Stimulated activated CD4-positive, alpha-beta T cell treated with anti-CD3 and anti-CD28 coated beads, Interleukin-1b, Interleukin-23, amount 100 ng/mL, for 48 hours (primary cell): ENCODE measurements at places on chromosomes 16 and 17.

DNA sequence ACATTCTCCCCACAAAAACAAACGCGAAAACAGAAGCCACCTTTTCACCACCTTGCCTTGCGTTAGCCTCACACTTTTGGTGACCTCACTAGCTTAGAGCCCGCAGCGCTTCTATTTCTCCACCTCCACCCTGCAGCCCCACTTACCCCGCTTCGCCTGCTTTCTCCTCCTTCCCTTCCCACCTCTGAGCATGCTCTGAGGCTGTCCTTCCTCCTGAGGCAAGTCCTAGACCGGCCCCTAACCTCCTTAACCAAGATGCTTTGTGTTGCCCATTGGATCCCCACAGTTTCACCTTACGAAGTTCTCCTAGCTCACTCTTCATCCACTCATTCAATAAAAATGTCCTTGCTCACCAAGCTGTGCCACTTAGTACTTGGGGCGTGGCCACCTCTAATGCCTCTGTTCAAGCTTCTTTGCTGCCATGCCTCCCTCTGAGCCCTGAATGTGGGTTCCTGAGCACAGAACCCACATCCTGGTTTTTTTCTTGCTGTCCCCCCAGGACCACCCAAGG, 1.3 kb downstream of the GNGT2 start:
- no peak for DNase-seq

DNA sequence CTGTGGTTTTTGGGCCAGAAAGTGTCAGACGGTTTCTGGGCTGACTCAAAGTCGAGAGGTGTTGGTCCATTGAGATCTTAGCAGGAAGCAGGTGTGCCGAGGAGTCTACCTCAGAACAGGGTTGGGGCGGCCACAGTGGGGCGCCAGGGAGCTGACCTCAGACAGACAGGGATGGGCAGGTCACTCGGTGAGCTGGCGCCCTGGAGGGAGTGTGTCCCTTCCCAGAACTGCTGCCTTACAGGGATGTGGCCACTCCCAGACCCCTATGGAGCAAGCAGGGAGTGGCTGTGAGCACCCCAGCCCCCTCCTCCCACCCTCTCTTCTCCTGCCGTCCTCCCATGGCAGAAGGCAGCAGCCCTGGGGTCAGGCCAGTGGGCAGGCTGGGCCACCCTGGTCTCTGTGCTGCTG, 14.0 kb upstream of the DPEP1 start:
- peak; percentile 40 for DNase-seq

- no peak for DNase-seq
Measured at GRCh38 chr16:81551821-81552304, 107.3 kb downstream of the CMIP start.

- no peak for DNase-seq
Measured at GRCh38 chr16:56163938-56164337, 27.4 kb upstream of the GNAO1 start.

DNA sequence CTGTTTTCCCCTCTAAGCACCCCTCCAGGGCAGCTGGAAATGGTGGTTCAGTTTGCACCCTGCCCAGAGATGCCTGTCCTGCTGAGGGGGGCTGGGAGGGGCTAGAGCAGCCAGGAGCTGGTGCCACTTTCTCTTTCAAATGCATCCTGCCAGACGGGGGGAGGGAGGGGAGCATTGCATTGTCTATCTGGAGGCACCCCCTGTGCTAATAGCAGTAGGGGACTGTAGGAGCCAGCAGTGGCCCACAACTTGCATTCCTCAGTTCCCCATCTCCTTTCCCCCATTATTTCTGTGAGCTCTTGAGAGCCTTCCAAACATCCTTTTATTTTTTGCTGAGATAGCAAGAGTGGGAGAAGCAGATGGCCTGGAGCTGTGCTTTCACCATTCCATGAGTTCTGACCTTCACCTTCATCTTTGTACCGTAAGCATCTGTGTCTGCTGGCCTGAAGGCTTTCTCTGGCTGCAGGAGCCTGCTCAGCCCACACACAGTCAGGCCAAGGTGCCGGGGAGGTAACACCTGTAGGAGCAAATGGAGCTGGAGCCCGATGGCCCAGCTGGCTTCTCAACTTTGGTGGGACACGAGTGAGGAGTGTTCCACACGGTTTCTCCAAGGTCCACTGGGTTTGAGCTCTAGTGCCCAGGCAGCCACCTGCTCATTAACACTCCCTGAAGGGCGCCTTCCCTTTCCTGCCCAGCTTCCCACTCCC, 5.2 kb downstream of the WFDC1 start:
- DNase-seq = no peak

DNA sequence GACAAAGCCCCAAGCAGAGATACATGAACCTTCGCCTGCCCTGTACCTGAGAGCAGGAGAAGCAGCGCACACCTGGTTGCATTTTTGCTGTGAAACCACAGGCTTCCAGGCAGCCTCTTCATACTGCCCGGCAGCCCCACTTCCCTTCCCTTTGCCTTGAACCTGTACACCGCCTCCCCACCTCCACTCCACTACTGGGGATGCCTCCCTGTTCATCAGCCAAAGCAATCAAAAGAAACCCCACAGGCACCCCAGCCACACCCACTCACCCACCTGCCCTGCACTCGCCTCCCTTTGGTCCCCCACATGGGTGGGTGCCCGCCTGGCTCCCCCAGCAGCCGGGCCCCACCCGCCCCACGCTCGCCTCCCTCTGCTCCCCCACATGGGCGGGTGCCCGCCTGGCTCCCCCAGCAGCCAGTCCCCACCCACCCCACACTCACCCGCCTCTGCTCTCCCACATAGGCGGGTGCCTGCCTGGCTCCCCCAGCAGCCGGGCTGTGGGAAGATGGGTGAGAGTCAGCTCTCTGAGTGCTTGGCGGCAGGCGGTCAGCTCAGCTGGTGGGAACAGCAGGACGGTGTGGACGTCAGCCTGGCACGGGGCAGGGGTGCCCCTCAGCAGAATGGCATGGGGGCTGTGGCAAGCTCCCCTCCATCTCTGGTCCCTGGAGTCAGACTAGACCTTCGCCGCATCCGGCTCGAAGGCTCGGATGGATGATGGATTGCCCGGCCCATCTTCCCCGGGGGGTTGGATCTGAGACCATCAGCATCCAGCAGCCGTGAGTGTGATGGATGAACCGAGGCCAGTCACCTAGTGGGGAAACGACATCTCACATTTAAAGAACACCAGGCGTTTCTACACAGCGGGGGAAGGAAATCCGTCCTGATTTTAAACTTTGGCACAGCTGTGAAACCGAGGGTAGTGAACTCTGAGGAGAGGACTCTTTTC, 135.6 kb downstream of the BANP start:
- DNase-seq = no peak

DNA sequence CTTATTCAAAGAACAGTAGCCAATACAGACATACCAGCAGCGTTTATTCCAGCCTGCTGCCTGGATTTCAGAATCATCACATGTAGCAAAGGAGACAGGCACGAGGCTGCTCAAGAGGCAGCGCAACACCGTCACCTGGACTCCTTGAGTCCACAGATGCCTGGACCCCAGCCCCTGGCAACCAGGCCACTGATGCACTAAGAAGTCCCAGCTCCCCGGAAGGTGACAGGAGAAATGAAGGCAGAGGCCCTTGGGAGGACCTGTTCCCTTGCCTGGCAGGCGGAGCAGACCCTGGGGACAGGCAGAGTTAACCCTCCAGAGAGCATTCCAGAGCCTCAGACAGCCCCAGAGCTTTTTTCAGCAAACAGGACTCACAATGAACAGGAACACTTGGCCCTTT, 16.5 kb downstream of the SMIM5 start:
- DNase-seq = no peak

DNA sequence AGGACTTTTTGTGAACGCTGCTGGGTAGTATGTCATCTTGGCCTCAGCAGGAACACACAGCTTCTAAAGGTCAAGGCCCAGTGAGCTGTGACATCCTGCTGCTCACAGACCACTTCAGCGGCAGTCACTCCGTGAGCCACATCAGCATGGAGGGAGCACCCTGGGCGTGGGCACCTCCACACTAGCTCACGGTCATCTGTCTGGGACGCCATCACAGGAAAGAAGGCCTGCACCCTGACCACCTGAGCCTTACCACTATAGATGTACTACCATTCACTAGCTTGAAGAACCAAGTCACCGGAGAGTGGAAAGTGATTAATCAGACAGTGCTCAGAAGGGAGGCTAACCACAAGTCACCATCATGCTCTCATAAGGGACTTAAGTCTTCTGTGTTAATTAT, 3.3 kb downstream of the AXIN1 start:
- DNase-seq = no peak

- no peak for DNase-seq
Measured at GRCh38 chr17:70773258-70773657, 603.9 kb downstream of the KCNJ2 start.

DNA sequence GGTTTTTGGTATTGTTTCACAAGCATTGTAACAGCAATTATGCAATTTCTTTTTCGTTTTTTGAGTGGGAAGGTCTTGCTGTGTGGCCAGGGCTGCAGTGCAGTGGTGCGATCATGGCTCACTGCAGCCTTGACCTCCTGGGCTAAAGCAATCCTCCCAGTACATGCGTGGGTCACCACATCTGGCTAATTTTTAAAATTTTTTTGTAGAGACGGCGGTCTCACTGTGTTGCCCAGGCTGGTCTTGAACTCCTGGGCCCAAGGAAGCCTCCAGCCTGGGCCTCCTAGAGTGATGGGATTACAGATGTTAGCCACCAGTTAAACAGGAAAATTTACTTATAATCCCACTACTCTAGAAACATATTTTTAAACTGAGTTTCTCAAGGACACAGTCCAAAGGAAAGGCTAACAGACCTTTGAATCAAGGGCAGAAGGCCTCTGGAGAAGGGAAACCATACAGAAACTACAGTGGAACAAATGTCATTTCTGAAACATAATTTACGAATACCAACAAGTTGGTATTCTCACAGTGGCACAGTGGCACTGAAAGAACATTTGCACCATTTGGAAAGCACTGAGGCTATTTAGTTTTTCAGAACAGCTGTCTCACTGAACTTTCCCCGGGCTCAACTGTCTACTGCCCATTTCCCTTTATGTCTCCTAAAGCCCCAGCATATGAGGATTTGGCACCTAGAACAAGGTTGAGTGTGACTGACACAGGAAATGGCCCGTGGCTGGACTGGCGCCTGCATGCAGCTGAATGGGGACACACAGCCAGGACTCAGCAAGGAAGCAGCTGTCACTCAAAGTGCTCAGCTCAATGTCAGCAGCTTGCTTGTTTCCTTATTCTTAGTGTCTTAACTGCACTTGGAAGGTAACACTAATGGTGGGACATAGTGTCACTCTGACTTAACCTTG, 2.8 kb upstream of the PRKAR1A start:
- no peak for DNase-seq

DNA sequence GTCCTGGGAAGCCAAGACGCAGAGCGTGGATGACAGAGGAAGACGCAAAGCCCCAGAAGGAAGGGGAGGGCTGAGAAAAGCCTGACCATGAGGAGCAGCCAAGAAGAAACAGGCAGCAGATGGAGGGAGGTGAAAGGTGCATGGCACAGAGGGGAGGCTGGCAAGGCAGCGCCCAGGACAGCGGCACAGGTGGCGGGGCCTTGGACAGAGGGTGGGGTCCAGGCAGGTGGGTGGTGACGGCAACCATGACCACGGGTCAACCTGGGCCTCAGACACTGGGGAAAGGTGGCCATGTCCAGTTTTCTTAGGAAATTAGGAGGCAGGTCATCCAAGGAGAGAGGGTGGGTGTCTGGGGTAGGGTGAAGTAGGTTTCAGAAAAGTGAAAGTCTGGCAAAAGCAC, 17.0 kb downstream of the ARHGAP17 start:
- DNase-seq = no peak

DNA sequence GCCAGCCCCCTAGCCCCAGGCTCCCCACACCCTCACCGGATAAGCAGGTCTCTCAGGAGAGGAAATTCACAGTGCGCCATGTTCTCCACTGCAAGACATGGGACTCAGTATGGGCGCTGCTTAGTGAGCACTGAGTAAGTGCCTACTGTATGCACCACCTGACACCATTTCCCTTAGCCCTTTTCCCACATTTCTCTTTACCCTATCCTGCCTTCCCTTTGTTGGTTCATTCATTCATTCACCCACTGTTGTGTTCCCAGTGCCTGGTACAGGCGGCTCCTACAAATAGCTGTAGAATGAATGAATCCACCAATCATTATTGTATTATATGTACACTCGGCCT, 10.1 kb downstream of the SEPTIN12 start:
- DNase-seq = no peak

DNA sequence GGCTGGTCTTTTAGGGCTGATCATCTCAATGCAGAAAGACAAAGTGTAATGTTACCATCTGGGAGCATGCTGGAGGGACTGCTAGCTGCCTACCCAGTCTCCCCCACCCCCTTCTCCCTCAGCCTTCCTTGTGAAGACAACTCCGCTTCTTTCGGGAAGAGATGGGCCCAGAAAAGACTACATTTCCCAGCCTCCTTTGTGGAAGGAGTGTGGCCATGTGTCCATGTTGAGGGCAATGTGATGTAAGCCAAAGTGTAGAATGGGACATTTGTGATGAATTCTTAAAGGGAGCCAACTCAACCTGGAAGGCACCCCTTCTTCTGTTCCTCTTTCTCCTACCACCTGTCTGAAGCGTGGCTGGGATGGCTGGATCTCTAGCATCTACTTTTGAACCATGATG, 16.3 kb downstream of the ABCC12 start:
- no peak for DNase-seq

- DNase-seq = no peak
Measured at GRCh38 chr16:75111514-75111940, 5.1 kb downstream of the LDHD start.
